ENCODE measurements at places on chromosomes 16 and 17.

GRCh38 chr17:76997981-76998531 lies 129.9 kb downstream of the MGAT5B start:
- DNase-seq: peak; percentile 26

- DNase-seq: no peak
These were observed 173.8 kb downstream of the MAP2K6 start for GRCh38 chr17:69588316-69588715.

DNA sequence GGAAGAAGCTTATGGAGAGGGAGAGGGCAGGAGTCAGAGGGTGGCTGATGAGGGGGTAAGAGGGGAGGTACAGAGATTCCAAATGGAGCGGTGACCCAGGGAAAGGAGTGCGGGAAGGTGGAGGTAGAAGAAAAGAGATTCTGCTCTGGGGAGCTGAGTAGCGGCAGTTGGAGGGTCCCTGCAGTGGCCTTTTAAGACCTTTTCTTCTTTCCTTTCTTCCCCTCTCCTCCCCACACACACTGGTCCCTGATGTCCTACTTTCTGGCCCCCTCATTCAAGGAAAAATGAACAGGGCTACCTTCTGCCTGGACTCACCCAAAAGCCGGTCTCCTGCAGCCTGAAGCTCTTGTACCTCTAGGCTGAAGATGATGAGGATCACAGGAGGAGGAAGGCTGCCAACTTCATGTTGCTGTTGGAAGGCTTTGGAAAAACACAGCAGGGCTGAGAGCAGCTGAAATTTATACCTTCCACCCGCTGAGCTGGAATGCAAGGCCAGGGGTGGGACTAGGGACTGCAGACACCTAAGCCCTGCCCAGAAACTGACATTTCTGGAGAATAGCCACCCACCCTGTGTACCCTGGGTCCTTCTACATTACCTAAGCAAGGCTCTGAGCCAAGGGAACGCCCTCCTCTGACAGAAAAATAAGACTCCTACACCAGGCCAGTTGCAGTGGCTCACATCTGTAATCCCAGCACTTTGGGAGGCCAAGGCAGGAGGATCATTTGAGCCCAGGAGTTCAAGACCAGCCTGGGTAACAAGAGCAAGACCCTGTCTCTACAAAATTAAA lies 9.4 kb upstream of the HEATR6 start:
- DNase-seq: peak; percentile 57

GRCh38 chr17:6526362-6527152 lies 29.8 kb downstream of the PITPNM3 start:
- no peak for DNase-seq

- no peak for DNase-seq
These were observed 8.1 kb downstream of the NDE1 start for GRCh38 chr16:15658149-15658548.

DNA sequence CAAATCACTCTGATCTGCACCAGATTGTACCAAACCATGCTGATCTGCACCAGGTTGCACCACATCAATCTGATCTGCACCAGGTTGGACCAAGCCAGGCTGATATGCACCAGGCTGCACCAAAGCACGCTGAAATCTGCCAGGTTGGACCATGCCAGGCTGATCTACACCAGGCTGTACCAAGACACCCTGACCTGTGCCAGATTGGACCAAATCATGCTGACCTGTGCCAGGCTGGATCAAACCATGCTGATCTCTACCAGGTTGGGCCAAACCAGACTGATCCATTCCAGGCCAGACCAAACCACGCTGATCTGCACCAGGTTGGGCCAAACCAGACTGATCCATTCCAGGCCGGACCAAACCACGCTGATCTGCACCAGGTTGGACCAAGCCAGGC lies 15.5 kb downstream of the QRICH2 start:
- DNase-seq: no peak

GRCh38 chr17:68835071-68835470 lies 120.1 kb downstream of the ABCA8 start:
- DNase-seq: no peak

DNA sequence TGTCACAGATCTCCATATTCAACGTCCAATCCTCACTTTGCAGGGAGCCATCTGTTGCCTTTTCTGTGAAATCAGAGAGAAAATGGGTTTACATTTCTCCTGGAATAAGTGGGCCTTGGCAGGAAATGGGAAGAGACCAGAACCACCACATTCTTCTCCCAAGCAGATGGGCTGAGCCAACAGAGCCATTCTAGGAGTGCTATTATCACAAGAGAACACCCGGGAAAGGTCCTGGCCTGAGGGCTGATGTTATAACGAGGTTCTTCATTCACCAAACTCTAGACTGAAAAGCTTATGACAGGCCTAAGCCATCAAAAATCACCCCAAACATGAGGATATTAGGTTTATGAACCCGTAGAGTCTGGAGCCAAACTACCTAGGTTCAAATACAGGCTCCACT lies 64.7 kb downstream of the TOM1L2 start:
- DNase-seq: no peak

- DNase-seq: peak; percentile 83
These were observed 3.3 kb upstream of the FBXL20 start for GRCh38 chr17:39404542-39405378.

GRCh38 chr17:79104898-79105600 lies 30.4 kb downstream of the ENGASE start:
- DNase-seq: no peak

DNA sequence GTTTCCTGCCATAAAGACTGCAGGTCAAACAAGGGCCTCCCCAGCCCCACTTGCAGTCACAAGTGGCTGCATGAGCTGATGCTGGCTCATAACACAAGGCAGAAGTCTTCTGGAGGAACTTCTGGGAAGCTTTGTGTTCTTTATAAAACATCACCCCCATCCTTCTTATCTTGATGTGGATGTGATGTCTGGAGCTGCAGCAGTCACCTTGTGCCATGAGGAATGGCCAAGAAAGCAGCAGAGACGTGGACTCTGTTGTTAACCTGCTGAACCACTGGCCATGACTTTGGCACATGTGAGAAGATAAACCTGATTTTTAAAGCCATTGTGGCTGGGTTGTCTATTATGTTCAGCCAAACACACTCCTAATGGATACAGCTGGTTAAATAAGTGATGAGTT lies 41.8 kb downstream of the FOXL1 start:
- DNase-seq: no peak

DNA sequence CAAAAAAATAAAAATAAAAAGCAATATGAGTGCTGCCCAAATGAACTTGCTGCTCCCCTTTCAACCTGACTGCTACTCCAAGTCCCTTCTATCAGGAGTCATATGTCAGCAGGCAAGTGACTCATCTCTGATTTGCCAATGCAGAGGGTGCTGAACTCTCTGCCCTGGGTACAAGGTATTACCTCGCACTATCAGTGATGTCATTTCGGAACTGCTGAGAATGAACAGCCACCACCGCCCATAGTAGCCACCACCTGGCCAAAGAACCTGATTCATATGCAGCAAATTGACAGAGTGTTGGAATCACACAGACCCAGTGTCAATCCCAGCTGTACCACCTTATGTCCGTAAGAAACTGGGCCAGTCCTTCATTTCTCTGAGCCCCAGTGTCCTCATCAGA lies 31.2 kb downstream of the LYRM9 start:
- DNase-seq: no peak

GRCh38 chr17:77203436-77203835 lies 62.7 kb downstream of the SEC14L1 start:
- no peak for DNase-seq

- DNase-seq: no peak
These were observed 14.7 kb upstream of the KLHL36 start for GRCh38 chr16:84633622-84634021.

GRCh38 chr16:30875871-30876801 lies 17.7 kb downstream of the BCL7C start:
- no peak for DNase-seq

GRCh38 chr17:28487881-28488532 lies 14.6 kb downstream of the SLC13A2 start:
- DNase-seq: no peak

DNA sequence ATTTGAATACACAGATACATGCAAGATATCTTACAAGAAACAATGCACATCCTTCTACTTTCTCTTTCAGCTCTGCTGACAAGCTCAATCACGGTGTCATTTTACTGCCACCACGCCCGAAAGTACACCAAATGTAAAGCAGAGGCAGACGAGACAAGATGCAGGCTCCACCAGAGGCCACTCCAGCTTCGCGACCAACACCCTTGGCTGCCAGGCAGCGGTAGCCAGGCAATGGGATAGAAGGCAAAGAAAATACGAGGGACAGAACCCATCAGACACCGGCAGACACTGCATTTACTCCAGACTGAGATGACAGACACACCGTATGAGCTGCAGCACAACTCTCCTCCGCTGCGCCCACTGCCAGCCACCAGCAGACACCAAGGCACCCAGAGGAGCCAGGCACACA lies 41.0 kb downstream of the USP22 start:
- DNase-seq: no peak

GRCh38 chr16:11160676-11161115 lies 95.3 kb downstream of the SOCS1 start:
- no peak for DNase-seq

DNA sequence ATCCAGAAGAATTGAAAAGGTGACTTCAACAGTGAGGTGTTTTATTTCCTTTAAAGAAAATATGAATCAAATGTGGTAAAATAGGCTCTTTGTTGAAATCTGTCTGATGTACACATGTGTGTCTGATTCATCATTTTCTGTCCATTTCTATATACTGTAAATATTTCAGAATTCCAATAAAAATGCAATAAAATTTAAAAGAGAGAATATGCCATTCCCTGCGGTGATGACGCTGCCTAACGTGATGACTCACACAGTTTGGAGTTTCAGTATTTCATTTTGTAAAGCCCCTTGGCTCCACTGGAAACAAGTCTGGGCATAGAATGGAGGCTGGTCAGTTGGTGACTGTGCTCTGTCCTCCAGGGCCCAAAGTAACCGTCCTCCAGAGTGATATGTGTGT lies 482.5 kb upstream of the CDH5 start:
- DNase-seq: peak; percentile 26

DNA sequence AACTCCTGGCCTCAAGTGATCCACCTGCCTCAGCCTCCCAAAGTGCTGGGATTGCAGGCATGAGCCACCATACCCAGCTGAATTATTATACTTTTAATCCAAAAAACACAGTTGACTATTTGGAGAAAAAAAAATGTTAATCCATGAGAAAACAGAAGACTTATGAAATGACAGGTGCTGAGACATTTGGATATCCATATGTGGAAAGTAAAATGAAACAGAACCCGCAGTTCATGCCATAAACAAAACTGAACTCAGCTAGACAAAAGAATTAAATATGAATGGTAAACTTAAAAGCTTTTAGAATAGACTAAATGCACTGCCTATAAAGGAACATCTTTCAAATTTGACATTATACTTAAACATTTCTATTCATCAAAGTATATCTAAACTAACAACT lies 8.2 kb upstream of the RBBP6 start:
- DNase-seq: no peak

- no peak for DNase-seq
These were observed 17.7 kb upstream of the CNP start for GRCh38 chr17:41948762-41949460.

GRCh38 chr16:26594666-26595065 lies 472.1 kb upstream of the C16orf82 start:
- no peak for DNase-seq

GRCh38 chr17:3692346-3692745 lies 3.6 kb downstream of the P2RX5 start:
- DNase-seq: no peak

- peak; percentile 72 for DNase-seq
These were observed 40.1 kb downstream of the HIC1 start for GRCh38 chr17:2094891-2095535.

GRCh38 chr17:50476545-50477315 lies 1.9 kb upstream of the RSAD1 start:
- DNase-seq: no peak

DNA sequence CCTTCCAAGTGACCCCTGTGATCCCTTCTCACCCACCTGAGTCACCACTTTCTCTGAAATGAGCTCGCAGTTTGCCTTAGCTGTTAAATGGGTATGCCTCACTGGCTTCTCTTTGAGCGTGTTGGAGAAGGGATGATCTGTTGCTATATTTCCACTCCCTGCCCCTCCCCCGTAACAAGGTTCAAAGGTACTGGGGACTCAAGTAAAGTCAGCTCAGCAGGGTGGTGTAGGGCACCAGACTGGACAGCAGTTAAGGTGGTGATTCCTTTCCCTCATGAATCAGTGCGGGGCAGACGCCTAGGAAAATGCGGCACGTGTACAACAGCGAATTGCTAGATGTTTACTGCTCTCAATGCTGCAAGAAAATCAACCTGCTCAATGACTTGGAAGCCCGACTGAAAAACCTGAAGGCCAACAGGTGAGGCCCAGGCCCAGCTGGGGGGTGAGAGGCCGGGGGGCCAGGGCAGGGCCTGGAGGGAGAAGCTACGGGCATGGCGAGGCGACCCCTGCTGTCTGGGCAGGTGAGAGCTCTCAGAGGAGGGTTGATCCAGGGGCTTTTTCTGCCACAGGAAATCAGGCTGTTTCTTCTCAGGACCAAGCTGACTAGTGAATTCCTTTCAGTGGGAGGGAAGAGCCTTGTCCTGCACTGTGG lies 130.3 kb downstream of the RAB11FIP4 start:
- DNase-seq: no peak

- DNase-seq: no peak
These were observed 210.1 kb upstream of the MAF start for GRCh38 chr16:79810449-79811189.

- peak; percentile 52 for DNase-seq
These were observed 9.3 kb downstream of the GIT1 start for GRCh38 chr17:29579866-29580771.

DNA sequence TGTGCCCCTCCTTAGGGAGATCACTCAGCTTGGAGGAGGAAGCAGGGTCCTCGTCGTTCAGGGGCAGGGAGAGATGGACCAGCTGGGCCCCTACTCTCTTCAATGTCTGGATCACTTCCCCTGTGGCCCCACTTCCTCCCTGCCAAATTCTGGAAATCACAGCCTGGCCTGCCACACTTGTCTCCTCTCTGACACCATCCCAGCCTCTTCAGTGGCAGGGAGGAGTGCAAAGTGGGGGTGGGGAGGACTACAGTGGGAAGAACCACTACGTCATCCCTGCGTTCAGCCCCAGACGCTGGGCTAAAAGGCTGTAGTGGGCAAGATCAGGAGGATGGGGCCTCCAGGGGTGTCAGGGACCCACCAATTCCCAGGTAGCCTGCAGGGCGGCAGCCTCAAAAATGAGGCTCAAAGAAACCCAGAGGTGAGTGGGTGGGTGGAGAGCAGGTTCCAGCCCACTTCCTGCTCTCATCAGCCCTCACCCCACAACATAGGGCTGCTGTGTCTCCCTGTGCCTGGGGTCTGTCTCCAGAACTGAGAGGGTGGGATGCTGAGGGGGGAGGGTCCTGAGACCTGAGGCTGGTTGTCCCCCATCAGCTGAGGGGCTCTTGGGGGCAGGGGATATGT lies 25.0 kb upstream of the TAC4 start:
- no peak for DNase-seq

GRCh38 chr17:65294181-65294719 lies 157.1 kb downstream of the RGS9 start:
- peak; percentile 52 for DNase-seq

GRCh38 chr17:46974086-46974485 lies 5.0 kb downstream of the RPRML start:
- DNase-seq: no peak

- no peak for DNase-seq
These were observed 12.8 kb downstream of the FLCN start for GRCh38 chr17:17224137-17224536.
